ENCODE measurements at places on chromosomes 11 and 22.

- no peak for DNase-seq
Observed at GRCh38 chr11:92917927-92918326, 51.5 kb upstream of the MTNR1B start.

GRCh38 chr11:30257058-30257457, 26.2 kb downstream of the FSHB start:
- DNase-seq, result no peak

- DNase-seq, result no peak
Observed at GRCh38 chr11:100791860-100792259, 104.8 kb downstream of the ARHGAP42 start.

DNA sequence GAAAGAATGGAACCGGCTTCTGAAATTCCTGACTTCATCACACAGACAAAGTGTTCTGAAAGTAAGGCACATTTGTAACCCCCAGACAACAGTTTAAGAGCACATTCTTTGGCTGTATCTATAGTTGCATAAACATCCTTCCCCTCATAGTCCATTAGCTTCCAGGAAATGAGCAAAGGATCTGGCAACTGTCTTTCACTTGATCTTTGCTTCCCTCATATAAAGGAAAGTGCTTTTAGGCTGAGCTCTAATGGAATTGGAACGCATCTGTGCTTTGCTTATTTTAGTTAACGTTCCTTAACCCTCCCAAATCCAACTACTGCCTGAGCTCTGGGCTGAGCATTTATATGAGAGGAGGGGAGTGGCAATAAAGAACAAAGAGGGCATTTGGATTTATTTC, 76.9 kb upstream of the API5 start:
- no peak for DNase-seq

GRCh38 chr11:61897387-61898246, 6.3 kb upstream of the FADS3 start:
- DNase-seq, result peak; percentile 85

GRCh38 chr11:118929501-118930093, 3.9 kb upstream of the BCL9L start:
- peak; percentile 83 for DNase-seq

DNA sequence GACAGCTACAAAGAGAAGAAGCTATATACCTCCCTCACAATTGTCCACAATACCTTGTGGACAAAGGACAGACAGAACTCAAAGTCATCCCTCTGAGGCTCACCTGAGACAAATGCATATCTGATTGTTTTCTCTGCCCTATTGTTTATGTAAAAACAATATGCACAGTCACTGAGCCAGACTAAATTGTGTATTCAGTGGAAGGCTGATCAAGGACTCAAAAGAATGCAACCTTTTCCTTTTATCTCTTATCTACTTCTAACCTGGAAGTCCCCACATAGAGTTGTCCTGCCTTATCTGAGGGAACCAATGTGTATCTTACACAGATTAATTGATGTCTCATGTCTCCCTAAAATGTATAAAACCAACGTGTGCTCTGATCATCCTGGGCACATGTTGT, 13.9 kb upstream of the MED17 start:
- DNase-seq, result no peak

GRCh38 chr22:45908961-45909360, 68.0 kb downstream of the WNT7B start:
- DNase-seq, result no peak

- DNase-seq, result no peak
Observed at GRCh38 chr22:19678949-19679521, 35.3 kb upstream of the SEPTIN5 start.

DNA sequence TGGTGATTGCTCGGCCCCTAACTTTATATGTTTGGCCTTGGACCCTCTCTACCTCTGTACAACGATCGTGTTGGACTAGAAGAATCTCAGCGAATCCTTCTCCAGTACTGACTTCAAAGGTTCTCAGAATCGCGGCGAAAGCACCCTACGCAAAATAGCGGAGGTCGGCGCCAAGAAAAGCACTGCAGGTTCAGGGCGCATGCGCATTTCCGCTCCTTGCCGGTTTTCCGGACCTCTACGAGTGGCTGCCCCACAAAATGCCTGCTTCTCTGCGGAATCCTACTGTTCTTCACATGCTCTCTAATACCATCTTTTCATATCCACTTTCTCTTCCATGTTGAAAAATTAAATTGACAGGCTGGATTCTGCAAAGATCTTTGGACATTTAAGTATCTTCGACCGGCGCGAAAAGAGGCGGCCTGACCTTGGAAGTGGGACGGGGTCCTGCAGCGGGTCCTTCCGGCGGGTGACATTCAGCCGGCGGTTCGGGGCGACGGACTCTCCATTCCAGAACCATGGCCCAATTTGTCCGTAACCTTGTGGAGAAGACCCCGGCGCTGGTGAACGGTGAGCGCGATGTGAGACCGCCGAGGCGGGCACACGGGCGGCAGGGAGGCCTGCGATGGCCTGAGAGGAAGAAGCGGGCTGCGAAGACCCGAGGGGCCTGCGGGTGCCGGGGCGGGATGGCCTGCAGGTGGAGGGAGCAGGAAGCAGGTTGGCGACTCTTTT, at the start of gene ATP5MG:
TSS of gene ATP5MG (plus strand) at position 456 of the 729 bp plus-strand sequence. CDS start at position 516, 60 bp downstream.
- peak; percentile 95 for DNase-seq

DNA sequence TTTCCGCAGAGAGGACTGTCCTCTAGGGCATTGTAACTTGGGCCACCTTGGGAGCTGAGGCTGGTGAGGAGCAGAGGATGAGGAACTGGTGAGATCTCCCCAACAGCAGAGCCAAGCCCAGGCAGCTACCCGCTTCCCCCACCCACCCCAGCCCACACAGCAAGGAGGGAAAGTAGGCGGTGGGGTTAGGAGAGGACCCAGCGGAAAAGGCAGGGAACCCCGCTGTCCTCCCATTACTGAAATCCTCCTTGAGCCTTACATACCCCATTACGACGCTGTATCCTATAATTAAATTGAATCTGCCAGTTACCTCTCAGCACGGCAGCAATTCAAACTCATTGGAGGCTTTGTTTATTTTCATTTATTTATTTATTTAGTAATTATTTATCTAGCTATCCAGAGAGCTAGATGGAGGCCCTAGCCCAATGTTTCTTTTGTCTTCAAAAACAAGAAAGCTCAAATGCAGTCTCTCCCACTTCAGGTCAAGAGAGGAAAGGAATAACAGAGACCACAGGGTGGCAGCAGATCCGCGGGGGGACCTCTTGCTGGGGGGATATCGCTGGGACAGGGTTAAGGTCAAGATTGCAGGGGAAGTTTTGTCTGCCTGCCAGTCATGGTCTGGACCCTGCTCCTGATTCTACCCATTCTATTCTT, 218.0 kb downstream of the ST3GAL4 start:
- DNase-seq, result no peak

- no peak for DNase-seq
Observed at GRCh38 chr11:77090373-77091111, 12.1 kb upstream of the OMP start.

- no peak for DNase-seq
Observed at GRCh38 chr22:35995772-35996171, 32.9 kb downstream of the RBFOX2 start.

DNA sequence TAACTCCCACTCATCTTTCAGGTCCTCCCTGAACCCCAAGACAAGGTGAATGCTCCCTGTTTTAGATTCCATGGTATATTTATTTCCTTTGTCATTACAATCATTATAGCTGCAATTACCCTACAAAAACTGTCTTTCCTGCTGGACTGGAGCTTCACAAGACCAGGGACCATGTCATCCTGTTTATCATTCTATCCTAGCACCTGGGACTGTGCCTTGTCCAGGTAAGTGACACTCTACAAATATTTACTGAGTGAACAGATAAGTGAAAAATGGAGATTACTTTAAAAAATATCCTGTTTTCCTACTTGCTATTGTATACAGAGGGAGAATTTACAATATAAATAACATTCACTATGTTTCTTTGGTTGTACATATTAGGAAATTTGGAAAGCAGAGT, 22.5 kb upstream of the ELF5 start:
- no peak for DNase-seq

DNA sequence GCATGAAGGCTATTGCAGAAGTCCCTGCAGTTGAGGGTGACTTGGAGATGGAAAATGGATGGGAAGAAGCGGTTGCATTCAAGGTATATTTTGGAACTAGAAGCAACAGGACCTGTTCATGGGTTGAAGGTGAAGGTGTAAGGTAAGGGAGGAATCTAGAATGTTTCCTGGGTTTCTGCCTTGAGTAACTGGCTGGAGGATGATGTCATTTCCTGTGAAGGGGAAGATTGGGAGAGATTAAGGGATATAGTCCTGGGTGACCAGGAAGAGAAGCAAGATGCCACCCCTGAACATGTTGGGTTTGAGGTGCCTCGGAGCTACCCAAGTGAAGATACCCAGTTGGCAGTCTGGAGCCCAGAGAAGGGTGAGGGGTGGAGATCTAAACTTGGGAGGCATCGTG, 12.1 kb upstream of the MOGAT2 start:
- no peak for DNase-seq

DNA sequence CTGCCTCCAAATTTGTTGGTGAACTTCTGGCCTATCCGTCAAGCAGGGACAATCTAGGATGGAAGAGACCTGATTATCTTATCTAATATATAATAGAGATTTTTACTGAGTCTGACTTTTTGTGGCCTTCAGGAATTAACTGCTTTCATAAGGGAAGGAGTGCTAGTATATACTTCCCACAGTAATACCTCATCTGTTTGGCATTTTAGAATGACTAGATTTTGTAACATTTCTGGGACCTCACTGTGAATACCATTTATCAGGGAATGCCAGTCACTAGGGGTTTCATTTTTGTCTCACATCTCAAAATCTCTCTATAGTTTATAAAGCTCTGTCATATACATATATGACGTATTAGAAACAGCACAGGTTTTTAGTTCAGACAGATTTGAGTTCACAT, 114.3 kb downstream of the INSC start:
- no peak for DNase-seq

DNA sequence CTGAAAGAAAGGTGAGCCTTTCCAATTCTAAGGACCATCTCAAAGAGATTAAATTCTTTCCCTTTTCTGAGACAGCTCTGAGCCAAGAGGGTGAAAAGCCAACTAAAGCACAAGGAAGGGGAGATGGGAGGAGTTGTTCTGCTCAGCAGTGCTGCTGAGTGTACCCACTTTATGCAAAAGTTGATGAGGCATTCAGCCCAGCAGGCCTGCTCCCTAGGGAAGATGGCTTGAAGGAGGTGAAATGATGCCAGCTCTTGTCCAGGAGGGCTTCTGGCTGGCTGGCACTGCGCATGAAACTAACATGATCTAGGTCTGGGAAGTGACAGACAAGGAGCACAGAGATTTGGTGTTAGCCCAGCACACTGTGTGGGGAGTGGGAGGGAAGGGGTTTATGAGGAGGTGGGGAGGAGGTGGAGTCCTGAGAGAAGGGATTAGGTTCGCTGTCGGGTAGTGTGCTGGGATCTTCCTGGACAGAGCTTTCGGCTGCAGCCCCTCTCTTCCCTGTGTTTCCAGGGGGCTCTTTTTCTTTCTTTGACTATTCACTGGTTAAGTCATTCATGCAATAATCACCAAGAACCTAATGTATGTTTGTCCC, 225.5 kb upstream of the NARS2 start:
- no peak for DNase-seq

- DNase-seq, result no peak
Observed at GRCh38 chr11:73392108-73393010, 16.2 kb downstream of the RELT start.

DNA sequence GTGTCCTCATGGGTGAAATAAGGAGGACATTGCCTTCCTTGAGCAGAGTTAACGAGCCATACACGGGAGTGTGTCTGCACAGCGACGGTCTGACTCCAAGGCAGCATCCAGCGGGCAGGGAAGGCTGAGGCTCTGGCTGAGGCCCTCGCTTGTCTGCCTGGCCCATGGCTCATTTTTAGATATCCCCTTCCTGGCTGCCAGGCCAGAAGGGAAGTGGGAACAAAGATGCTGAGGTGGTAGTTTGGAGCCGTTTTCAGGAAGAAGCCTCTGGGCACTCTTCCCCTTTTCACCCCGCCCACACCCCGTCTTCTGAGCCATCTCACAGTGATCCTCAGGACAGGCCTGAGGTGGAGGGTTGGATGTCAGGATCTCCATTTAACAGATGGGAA, 3.0 kb upstream of the SLCO2B1 start:
- no peak for DNase-seq

DNA sequence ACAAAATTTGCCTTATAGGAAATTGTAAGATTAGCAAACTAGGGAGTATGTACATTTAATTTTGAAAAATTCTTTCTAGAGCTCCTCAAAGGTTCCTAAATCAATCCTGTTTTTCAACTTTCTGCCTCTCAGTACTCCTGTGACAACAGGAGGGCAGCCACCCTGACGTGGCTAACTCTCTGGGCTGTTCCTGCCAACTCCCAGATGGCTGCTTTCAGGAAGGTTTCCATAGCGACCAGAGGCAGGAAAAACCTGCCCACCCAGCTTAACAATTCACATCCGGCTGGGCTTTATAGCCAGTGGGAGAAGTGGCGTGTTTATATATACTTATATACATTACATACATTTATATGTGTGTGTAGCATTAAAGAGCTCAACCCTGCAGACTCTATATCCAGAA, 26.5 kb downstream of the SGSM3 start:
- DNase-seq, result no peak

- DNase-seq, result peak; percentile 74
Observed at GRCh38 chr22:39237318-39238100, 7.3 kb downstream of the PDGFB start.

GRCh38 chr11:10709299-10710086, 15.9 kb upstream of the IRAG1 start:
- no peak for DNase-seq

DNA sequence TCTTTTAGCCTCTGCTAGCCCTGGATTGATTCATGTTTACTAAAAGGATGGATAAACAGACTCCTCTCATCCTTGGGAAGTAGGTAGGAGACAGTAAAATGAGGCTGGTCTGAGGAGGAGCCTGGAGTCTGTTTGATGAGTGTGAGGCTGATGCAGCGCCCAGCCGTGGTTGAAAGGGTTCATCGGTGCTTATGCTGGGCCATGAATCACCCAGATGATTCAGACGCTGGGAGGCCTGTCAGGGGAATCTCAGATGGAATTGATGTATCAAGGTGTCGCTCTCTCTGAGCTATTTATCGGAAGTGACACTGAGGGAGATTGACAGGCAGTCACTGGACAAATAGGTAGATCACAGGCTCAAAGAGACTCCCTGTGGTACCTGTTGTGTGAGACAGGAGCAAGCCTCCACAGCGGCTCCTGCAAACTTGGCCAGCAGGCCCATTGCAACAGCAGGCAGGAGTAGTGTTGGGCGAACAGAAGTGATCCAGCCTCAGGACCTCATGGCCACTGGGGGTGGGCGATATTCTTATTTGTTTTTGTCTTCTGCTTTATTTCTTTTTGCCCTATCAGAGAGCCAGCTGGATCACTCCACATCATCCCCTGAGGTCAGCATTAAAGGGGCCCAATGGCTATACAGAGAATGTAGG, 109.9 kb upstream of the CADM1 start:
- peak; percentile 3 for DNase-seq

GRCh38 chr11:77069336-77069968, 2.7 kb downstream of the CAPN5 start:
- DNase-seq, result no peak

GRCh38 chr11:128916681-128917080, 25.5 kb downstream of the KCNJ5 start:
- no peak for DNase-seq

- no peak for DNase-seq
Observed at GRCh38 chr22:32668254-32669094, 133.0 kb upstream of the TIMP3 start.
